ENCODE measurements at places on chromosomes 3 and 15.

- DNase-seq = no peak
Measured at GRCh38 chr3:123102826-123103225, 36.0 kb downstream of the PDIA5 start.

DNA sequence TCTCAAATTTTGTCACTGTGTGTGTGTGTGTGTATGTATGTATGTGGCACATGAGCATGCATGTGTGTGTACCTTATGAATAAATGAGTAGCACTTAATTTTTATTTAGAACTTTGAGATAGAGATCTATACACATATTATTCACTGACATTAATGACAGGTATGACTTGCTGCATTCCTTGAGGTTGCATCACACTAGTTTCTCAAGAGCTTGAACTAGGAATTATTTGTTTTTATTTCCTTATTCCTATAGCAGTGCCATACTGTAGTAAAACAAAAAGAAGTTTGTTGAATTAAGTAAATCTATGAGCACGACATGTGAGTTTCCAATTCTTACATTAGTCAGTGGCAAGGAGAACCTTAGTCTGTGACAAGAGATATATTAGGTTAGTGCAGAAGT is 943.9 kb downstream of the ROBO1 start:
- no peak for DNase-seq

DNA sequence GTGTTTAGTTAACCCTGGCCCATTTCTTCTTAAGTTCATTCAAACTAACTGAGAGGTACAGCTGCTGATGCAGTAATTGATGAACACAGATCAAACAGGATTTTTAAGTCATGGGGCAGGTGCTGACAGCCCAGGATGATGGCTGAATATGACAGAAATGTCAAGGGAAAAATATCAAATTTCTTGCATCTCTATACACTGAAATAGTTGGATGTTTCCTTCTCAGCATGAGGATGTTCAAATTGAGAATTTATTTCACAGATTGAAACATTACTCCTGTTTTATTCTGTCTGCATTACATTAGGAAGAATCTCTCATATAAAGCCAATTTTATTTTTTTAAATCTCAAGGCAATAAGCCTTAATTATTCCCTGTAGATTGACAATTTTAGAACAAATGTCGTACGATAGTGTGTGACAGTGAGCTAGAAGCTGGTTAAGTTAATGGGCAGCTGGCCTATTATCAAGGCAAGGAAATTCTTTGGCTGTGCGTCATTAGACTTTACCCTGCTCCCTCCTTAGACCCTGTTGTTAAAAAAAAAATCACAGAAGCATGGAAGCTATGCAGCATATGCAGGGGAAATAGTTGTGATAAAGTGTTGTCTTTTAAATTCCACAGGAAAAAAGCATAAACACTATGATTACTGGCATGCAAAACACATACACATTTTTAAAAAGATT is 183.8 kb upstream of the KCNMB2 start:
- DNase-seq = no peak

DNA sequence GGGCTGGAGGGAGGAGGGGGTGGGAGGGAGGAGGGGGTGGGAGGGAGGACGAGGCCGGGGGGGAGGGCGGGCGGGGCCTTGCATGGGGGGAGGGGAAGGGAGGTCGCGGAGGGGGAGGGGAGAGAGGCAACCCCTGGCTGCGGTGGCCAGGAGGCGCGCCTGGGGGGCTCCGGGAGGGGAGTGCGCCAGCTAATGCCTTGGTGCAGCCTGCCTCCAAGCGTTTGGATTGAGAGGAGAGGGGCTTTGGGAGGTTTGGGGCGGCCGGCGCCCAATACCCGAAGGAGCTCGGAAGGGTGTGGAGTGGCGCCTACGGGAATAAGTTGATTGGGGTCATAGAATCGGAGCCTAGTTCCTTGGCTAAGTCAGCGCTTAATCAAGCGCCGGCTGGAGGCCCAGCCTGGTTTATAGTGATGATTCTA is 557 bp downstream of the TFG start:
- DNase-seq = peak; percentile 52

- no peak for DNase-seq
Measured at GRCh38 chr3:95399585-95399984, 1336.7 kb downstream of the NSUN3 start.

- DNase-seq = no peak
Measured at GRCh38 chr3:39114456-39114855, 7.0 kb downstream of the TTC21A start.

DNA sequence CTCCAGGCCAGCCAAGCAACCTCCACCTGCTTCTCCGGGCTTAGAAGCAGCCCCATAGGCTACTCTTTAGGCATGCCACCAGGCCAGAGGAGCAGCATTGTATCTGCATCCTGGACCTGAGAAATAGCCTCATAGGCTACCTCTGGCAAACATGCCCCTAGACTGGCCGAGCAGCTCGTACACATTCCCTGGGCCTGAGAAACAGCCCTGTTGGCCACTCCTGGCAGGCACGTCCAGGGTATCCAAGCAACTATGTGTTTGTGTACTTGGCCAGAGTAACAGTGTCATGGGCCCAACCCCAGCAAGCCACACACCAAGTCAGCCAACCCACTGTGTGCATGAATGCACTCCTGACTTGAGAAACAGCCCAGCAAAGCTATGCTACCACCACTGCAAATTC is 498.7 kb upstream of the CDIN1 start:
- no peak for DNase-seq

GRCh38 chr3:55405436-55405835 is 81.7 kb downstream of the WNT5A start:
- DNase-seq = peak; percentile 16

GRCh38 chr15:82828075-82828474 is 18.6 kb downstream of the WHAMM start:
- DNase-seq = no peak

DNA sequence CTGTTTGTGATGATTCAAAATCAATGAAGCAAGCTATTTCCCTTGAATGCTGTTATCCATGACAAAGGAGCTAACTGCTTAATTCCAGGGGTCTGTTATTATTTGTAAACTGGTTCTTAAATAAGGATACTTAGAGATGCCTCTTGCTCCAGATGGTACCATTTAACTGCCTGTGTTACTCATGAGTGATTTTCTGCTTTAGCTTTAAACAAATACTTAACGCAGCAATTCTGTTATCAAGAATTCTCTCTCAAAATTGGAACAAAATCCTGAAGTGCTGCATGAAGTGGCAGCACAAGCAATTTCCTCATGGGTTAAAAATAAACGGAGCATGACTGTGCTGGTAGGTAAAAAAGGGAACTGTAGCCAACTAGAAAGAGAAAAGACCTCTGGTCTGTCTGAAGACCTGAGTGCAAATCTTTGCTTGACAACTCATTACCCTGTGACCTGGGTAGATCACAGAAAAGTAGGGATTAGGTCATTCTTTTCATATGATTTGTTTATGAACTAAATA is 62.5 kb upstream of the GBE1 start:
- DNase-seq = no peak

DNA sequence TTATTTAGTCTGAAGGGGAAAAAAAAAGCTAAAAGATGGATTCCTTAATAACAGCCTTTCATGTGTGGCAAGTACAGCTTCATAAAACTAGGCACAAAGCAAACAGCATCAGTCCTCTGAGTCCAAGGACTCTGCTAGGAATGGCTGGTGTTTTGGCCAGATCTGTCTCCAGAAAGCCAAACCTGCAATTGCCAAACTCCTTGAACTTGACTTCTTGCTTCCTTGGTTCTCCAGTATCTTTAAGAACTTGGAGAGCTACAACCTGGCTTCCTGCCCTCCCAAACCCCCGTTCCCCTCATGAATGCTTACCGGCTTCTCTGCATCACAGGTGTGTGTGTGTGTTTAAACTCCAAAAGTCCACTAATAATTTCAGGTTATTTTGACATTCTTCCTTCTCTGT is 1.6 kb upstream of the PLOD2 start:
- no peak for DNase-seq

DNA sequence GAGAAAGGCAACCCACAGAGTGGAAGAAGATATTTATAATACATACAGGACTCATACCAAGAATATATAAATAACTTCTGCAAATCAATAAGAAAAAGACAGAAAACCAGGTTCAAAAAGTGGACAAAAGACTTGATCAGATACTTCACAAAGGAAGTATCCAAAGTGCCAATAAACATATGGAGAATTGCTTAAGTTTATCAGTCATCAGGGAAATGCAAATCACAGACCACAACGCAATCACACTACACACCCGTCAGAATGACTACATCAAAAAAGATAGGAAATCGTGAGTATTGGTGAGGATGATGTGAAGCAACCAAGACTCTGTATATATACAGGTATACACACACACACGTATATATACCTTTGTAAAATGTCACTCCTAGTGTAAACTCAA is 180.6 kb downstream of the FAM43A start:
- DNase-seq = no peak

Data from neural crest cell (in vitro differentiated cells).